ENCODE measurements at places on chromosomes 4 and X.

GRCh38 chr4:129138810-129139496 lies 43.0 kb downstream of the C4orf33 start:
- no peak for DNase-seq
- no peaks in the 10 kb centered on the region for H3K36me3 ChIP-seq
- no peaks in the 10 kb centered on the region for H3K4me1 ChIP-seq
- no peaks in the 10 kb centered on the region for H3K27me3 ChIP-seq

DNA sequence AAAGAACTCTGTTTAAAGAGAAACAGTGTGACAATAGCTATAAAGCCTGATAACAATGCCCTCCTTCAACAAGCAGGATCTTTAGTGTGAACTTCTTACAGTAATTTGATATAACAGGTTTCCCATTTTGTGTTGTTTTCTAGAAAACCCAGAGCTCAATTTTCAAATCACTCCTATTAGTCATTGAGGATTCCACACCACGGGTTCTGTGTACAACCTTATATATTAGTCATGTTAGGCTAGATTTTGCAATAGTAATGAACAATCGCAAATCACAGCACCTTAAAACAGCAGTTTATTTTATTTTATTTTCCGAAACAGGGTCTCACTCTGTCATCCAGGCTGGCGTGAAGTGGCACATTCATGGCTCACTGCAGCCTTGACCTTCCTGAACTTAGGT lies 1020.9 kb upstream of the INTU start:
- H3K27ac ChIP-seq: no peak overlapping the region
- DNase-seq: no peak
- H3K36me3 ChIP-seq: no peaks in the 10 kb centered on the region
- H3K4me3 ChIP-seq: no peak overlapping the region
- H3K4me1 ChIP-seq: no peaks in the 10 kb centered on the region

GRCh38 chr4:128461291-128462102 lies 173.9 kb upstream of the PGRMC2 start:
- H3K4me1 ChIP-seq: no peaks in the 10 kb centered on the region
- no peak overlapping the region for H3K4me3 ChIP-seq
- H3K36me3 ChIP-seq: no peaks in the 10 kb centered on the region

DNA sequence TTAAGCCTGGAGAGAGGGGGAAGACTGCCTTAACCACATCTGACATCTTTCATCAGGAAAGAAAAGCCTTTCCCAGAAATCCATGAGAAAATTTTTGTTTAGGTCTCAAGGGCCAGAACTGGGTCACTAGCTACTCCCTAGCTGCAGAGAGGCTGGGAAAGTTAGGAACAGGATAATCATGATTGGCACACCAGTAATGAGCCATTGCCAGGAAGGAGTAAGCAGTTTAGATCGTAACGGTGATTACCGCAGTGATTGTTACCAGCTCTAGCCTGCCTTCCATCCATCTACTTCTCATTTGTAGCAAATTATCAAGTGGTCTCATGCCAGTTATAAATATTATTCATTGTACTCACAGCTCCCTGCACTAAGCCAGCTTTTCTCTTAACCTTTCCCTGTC lies 22.7 kb upstream of the STX18 start:
- H3K4me3 ChIP-seq: no peak overlapping the region
- no peaks in the 10 kb centered on the region for H3K27me3 ChIP-seq
- H3K27ac ChIP-seq: no peak overlapping the region
- peaks cover 9% of the 10 kb centered on the region for H3K36me3 ChIP-seq
- DNase-seq: no peak

DNA sequence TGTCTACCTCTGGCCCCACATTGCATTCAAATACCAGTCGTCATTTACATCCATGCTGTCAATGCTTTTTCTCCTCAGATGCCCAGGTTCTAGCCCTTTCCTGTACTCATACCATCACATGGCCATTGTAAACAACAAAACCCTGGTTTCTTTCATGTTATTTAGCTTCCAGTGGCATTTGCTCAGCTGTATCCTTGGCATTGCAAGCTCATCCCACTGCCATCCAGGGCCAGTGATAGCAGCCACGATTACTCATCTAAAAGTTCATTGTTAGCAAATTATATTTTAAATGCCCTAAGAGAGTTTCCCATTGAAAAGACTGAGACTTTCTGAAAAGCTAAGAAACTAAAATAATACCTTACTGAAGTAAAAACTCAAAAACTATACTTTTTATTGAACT lies 34.0 kb downstream of the VEGFC start:
- no peaks in the 10 kb centered on the region for H3K4me1 ChIP-seq
- H3K27me3 ChIP-seq: no peaks in the 10 kb centered on the region
- DNase-seq: no peak
- H3K27ac ChIP-seq: no peak overlapping the region

- H3K36me3 ChIP-seq: no peaks in the 10 kb centered on the region
- peak; percentile 34 for DNase-seq
- H3K27ac ChIP-seq: peak overlapping the region; percentile 35
- no peaks in the 10 kb centered on the region for H3K27me3 ChIP-seq
- H3K4me3 ChIP-seq: peak overlapping the region; percentile 61
These were observed 25.0 kb upstream of the BCORL1 start for GRCh38 chrX:129957241-129958082.

GRCh38 chr4:96652158-96652557 lies 812.3 kb downstream of the PDHA2 start:
- H3K4me1 ChIP-seq: no peaks in the 10 kb centered on the region
- no peak overlapping the region for H3K27ac ChIP-seq
- no peak for DNase-seq
- H3K4me3 ChIP-seq: no peak overlapping the region
- no peaks in the 10 kb centered on the region for H3K27me3 ChIP-seq

All from GM12878 (cell line).